Liver (tissue), 10 donors: ENCODE measurements at places on chromosomes 2 and 18. TPM values are rescaled to one million over a fixed set of nuclear protein-coding genes. Genes with fewer than 3 reads are reported as not detected.

ANKRD62 gene
- total RNA-seq, result under 0.01 TPM

DNA sequence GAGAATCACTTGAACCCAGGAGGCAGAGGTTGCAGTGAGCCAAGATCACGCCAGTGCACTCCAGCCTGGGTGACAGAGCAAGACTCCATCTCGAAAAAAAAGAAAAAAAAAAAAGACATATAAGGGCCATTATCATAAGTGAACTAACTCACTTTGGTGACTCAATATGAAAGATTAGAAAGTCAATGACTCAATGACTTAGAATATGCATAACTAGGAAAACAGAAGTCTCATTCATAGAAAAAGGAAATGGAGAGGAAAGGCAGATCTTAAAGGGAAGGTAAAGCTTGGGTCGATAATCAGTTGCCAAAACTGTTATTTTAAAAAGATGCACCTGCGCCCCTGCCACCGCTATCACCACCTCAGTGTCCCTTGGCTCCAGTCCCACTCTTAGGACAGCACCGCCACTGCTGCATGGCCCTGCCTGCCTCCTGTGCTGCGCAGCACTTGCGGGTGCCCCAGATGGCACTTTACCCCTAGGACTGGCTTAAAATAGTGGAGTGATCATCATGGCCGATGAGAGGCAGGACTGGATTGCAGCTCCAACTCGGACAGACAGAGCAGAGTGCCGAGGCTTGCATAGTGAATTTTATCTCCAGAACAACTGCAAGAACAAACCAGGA is 54.7 kb downstream of the INO80D start:
- H3K36me3 ChIP-seq, result peaks cover 6% of the 10 kb centered on the region
- no peaks in the 10 kb centered on the region for H3K27me3 ChIP-seq
- H3K4me1 ChIP-seq, result peaks cover 6% of the 10 kb centered on the region
- DNase-seq, result no peak
- H3K27ac ChIP-seq, result no peak overlapping the region
- H3K4me3 ChIP-seq, result no peak overlapping the region

DNA sequence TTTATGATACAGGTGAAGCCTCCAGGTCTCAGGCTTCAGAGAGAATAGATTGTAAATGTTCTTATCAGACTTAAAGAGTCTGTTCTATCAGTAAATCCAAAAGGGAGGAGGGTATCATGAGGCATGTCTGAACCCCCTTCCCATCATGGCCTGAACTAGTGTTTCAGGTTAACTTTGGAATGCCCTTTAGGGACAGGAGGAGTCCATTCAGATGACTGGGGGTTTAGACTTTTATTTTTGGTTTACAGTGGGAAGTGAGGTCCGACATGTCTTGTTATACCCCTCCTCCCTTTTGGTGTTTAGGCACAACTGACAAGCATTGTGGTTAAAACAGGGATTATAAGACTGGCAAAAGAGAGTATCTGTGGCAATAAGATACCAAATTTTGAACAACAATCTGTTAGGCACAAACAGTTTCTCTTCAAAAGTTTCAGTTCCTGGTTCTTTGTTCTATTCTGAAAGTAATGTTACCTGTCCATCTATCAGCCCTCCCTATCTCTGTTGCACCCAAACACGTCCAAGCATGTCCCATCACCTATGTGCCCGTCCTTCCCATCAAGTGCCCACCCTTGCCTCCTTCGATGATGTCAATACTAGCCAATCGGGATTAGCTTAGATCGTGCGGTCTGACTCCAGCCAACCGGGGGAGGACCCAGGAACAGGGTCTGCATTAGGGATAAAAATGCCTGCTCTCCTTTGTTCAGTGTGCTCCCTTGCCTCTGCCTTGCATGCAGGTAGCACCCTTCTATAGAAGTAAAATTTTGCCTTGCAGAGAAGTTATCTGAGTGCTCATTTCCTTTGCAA is 16.4 kb downstream of the TCF23 start:
- DNase-seq, result no peak
- no peaks in the 10 kb centered on the region for H3K36me3 ChIP-seq
- H3K4me3 ChIP-seq, result no peak overlapping the region
- no peaks in the 10 kb centered on the region for H3K27me3 ChIP-seq

DNA sequence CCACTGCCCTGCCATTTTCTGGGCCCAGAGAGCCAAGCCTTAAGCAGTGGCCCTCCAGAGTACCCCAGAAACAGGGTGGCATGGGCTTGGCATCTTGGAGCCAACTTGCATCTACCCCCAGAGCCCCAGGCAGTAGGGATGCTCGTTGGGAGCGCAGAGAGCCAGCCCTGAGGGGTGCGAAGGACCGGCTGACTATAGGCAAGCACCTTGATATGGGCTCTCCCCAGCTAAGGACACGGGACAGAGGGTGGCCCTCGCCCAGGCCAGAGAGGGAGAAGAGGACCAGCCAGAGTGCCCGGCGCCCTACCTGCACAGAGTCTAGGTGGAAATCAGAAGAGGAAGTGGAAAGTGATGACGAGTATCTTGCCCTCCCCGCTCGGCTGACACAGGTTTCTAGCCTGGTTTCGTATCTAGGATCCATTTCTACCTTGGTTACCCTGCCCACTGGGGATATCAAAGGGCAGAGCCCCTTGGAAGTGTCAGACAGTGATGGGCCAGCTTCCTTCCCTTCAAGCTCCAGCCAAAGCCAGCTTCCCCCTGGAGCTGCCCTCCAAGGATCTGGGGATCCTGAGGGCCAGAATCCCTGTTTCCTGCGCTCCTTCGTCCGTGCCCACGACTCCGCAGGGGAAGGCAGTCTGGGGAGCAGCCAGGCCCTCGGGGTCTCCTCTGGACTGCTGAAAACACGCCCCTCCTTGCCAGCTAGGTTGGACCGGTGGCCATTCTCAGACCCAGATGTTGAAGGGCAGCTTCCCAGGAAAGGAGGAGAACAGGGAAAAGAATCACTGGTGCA is 16.2 kb downstream of the CEP68 start:
- no peak overlapping the region for H3K4me3 ChIP-seq
- no peaks in the 10 kb centered on the region for H3K27me3 ChIP-seq
- H3K27ac ChIP-seq, result no peak overlapping the region
- H3K4me1 ChIP-seq, result peaks cover 13% of the 10 kb centered on the region

DNA sequence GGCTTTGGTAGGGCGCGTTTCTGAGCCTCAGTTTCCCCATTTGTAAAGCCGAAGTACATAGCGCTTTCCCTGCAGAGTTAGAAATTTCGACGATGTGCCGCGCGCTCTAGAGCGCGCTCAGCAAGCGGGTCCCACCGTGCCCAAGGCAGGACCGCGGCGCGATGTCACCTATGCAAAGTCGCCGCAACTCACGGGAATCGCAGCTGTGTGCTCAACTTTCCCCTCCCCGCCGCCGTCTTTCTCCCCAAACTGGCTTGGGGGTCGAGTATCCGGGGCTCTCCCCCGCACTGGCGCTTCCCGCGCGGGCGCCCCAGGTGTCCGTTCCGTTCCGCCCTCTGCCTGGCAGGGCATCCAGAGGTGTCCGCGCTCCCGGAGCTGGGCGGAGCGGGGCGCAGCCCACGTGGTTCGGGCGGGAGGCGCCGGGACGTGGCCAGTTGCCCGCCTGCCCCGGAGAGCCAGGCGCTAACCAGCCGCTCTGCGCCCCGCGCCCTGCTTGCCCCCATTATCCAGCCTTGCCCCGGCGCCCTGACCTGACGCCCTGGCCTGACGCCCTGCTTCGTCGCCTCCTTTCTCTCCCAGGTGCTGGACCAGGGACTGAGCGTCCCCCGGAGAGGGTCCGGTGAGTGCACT is at the start of gene MLPH:
Gene MLPH, plus strand, starts transcription at position 433 of the 630 bp plus-strand sequence. CDS start 6,176 bp downstream, outside the sequence.
- H3K4me3 ChIP-seq, result peak within 1 kb of the TSS; percentile 59
- H3K4me1 ChIP-seq, result peaks cover 30% of the 10 kb centered on the region
- peak; percentile 43 for DNase-seq
- no peaks in the 10 kb centered on the region for H3K27me3 ChIP-seq
- peaks cover 4% of the 10 kb centered on the region for H3K36me3 ChIP-seq
